ENCODE measurements at places on chromosomes 6 and 20.
A peak's percentile ranks its signal among the peaks of the same experiment; 100 is the strongest.

DNA sequence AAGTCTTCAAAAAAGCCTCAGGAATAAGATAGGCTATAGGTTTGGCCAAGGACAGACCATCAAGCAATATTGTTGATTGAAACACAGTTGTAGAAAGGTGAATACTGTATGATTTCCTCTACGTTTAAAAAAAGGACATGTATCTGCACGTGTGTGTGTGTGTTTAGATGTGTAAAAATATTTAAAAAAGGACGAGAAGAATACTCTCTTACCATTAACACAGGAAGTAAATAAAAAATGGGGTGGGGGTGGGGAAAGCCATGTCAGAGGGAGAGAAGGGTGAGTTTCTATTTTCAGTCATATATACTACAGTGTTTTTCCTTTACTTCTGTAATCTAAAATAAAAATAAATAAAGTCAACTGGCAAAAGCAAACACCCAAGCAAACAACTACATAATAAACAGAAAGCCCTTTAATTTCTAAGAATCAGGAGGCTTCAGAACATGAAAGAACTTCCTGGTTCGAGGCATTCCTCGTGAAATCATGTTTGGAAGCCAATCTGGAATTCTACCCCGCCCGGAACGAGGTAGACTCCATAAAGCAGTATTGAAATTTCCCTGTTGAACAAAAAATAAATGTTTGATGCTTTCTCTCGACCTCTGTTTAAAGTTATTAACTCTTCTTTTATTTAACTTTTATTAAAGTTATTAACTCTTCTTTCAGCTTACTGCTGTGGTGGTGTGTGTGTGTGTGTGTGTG lies 158.1 kb upstream of the ZNF217 start:
- no peak for DNase-seq

- no peak for DNase-seq
Measured at GRCh38 chr20:41314386-41314785, 3.1 kb downstream of the ZHX3 start.

DNA sequence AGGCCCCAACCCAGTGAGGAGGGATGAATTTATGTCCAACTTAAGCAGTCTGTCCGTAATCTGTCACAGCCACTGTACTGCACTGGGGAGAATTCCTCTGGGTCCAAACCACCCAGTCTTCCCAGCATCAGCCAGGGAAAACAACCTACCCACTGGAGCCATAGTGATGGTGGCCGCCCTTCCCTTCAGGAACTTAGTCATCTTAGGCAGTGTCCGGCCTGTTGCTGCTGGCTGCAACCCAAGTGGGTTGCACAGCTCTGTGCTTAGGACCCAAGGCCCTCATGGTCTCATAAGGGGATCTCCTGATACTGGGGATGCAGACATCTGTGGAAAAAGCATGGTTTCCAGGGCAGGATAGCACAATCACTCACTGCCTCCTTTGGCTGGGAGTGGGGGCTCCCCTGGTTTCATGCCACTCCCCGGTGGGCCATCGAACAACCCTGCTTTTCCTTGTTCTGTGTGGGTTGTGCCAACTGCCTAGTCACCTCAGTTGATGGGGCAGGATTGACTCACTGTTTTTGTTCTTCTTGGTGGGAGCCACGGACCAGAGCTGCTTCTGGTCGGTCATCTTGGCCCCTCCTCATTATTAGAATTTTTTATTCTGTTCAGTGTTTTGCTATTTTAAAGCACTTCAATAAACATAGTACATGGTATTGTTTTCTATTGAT lies 591.9 kb downstream of the DOK5 start:
- DNase-seq, result no peak

- DNase-seq, result no peak
Measured at GRCh38 chr6:157099912-157100593, 223.3 kb downstream of the TMEM242 start.

GRCh38 chr6:143136647-143137046 lies 76.0 kb downstream of the AIG1 start:
- no peak for DNase-seq

DNA sequence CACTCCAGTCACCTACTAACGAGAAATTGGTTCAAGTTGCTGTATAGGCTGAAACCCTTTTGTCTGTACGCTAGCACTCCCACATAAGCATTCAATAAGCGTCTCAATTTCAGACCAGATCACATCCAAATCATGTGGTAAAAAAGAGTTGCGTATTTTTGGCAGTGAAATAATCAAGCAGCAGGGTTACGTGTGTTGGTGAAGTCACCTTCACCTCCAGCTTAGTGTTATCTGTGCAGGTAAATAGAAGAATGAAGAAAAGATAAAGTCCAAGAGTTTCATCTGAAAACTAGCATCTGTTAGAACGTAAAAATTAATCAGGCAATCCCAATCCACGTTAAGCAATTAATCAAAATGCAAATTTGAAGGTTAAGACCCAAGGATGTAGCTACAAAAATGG lies 11.3 kb downstream of the SSR1 start:
- no peak for DNase-seq

- DNase-seq, result no peak
Measured at GRCh38 chr6:79649016-79649415, 17.9 kb downstream of the SH3BGRL2 start.

- no peak for DNase-seq
Measured at GRCh38 chr20:56360908-56361205, 2.1 kb downstream of the FAM210B start.

DNA sequence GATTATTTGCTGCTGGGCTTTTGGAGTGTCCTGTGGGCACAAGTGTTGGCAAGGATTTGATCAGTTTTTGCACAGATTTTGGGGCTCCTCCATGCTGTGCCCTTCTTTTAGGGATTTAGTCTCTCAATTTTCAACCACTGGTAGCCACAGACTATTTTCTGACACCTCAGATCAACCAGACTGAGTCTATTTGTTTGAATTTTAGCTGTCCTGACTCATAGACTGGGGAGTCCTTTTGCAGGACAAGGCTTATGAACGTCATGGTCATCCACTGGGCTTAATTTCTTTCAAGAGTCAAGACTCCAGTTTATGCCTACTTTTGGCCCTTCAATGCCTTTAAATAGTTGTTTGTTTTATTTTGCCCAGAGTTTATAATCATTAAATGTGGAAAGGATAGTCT lies 59.3 kb downstream of the BCKDHB start:
- no peak for DNase-seq

- DNase-seq, result no peak
Measured at GRCh38 chr20:43658069-43658722, 8.7 kb upstream of the MYBL2 start.

DNA sequence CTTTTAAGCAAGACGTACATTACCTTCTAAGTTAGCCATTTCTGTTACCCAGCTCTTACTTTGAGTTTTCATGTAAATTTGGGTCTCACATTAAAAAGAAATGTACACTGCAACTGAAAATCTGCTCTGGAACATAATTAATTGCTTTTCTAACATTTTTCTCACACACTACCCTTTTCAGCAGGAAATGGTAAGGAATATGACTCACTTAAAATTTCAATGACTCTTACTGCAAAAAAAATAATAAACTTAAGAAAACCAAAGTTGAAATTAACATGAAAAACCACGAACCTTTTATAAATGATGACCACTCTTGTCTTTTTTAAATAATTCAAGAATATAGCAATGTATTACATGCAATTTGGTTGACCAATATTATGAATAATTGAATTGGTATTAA lies 1.3 kb downstream of the CGA start:
- DNase-seq, result no peak

GRCh38 chr6:121635355-121635754 lies 199.9 kb downstream of the GJA1 start:
- DNase-seq, result no peak

- no peak for DNase-seq
Measured at GRCh38 chr6:149477544-149477943, 7.3 kb downstream of the ZC3H12D start.

DNA sequence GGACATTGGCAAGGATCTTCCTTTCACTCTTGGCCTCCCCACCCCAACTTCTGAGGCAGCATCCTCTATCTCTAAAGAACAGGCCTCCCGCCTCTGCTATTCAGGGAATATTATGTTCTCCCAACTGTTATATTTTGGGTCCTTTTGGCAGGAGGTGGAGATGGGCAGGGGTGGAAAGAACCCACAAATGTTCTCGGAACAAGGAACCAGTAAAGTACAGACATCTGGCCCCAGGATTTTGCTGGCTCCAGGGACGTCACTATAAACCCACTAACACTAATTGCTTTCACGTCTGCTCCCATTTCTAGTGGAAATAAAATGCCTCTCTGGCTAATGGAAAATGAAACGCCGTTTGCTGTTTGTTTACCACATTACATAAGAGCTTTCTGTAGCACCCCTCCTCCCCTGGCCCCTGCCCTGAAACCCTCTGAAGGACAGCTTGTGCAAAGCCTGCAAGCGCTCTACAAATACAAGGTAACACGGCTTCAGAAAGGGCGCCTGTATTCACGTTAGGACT lies 77.7 kb upstream of the TBC1D7 start:
- no peak for DNase-seq

- DNase-seq, result no peak
Measured at GRCh38 chr6:117616391-117617209, 14.3 kb upstream of the GOPC start.

- no peak for DNase-seq
Measured at GRCh38 chr6:38846844-38847243, 131.7 kb downstream of the DNAH8 start.

DNA sequence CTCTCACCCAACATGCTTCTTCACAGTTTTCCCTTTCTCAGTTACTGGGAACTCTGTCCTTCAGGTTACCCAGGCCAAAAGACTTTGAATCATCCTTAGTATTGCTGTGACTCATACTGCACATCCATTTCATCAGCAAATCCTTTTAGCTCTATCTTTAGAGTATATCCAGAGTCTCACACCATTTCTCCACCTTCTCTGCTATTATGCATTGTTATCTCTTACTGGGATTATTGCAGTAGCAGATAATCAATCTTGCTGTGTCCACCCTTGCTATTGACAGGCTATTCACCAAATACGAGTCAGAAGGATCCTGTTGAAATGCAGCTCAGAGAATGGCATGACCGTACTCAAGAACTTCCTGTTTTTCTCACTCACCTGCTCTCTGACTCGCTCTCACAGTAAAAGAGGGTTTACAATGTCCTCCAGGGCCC lies 57.3 kb downstream of the BCKDHB start:
- DNase-seq, result no peak

- DNase-seq, result no peak
Measured at GRCh38 chr6:158405933-158406332, 93.7 kb downstream of the TULP4 start.

DNA sequence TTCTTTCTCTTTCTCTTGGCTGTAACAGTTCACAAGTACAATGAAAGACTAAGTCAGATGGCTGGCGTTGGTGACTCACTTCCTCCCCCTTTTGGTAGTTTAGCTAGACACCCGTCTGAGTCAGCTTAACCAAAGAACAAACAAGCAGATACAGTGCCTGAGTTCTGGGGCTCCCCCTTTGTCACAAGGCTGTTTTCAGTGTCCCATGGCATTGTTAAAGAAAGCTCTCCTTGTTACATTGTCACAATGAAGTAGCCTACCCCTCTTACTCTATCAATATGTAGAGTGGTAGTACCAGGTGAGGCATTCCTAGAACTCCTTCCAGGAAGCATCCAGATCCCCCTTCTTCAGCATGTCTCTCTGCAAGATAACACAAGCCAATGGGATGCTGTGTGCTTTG lies 38.6 kb downstream of the KIAA0408 start:
- peak; percentile 64 for DNase-seq

- no peak for DNase-seq
Measured at GRCh38 chr6:79913369-79913768, 34.0 kb downstream of the ELOVL4 start.

- DNase-seq, result no peak
Measured at GRCh38 chr6:75824160-75824559, 75.1 kb downstream of the MYO6 start.

GRCh38 chr20:5674176-5674660 lies 76.0 kb upstream of the SHLD1 start:
- no peak for DNase-seq

DNA sequence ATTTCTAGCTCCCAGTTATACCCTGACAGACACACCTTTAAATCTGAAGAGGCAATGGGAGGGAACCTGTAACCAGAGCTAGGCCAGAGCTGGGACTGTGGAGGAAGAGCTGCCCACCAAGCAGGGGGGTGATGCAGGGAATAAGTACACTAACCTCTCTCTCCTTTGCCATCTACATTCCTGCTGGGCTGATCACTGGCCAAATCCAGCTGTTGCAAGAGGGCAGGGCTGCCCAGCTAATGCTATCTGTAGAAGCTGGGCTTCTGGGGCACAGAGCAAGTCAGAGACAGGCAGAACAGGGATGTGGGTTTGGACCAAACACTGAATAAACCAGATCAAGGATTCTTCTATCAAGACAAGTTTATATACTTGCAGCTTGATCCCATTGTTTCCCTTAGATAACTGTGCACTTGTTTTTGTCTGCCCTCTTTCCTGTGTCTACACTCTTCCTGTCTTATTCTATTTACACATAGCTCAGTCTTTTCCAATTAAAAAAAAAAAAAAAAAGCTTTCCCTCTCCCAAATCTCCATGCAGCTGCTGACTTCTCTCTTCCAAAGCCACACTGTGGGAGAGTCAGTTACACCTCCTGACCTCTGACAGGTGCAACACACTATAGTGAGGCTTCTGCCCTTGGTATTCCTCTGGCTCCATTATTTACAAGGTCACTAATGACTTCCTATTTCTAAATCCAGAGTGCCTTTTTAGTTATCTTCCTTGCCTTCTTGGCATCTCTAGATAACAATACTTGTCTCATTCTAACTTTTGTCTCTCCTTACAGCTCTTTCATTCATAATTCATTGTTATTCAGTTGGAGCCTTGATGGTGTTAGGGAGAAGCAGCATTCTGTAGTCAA lies 43.7 kb downstream of the TRIM38 start:
- no peak for DNase-seq

- DNase-seq, result no peak
Measured at GRCh38 chr6:18047406-18047805, 60.0 kb upstream of the KIF13A start.

DNA sequence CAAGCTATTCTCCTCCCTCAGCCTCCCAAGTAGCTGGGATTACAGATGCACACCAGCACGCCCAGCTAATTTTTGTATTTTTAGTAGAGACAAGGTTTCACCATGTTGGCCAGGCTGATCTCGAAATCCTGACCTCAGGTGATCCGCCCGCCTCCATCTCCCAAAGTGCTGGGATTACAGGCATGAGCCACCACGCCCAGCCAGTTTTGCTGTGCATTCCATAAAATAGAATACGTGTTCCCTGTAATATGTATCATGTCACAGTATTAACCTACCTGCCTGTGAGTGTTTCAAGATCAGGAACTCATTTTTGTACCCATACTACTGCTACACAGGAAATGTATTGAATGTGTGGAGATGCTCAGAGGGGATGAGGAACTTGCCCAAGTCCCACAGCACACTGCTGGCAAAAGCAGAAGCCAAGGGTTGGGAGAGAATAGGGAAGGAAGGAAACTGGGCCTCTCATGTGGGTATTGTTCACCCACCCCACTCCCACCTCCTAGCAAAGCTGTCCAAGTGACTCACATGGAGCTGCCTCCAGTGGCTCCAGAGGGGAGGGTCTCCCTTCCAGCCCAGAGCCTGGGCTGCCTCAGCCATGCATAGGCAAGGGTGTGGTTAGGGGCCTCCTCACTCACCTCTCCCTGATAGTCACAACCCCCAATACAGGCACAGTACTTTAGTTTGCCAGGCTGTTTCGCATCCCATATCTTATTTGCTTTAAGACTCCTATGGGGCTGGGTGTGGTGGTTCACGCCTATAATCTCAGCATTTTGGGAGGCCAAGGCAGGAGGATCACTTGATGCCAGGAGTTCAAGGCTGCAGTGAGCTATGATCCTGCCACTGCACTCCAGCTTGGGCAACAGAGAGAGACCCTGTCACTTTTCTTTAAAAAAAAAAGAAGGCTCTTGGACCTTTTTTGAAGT lies 9.4 kb downstream of the HM13 start:
- no peak for DNase-seq
